HT-29 (cell line): ENCODE measurements at places on chromosomes 12 and 14. TPM values are rescaled to one million over a fixed set of nuclear protein-coding genes. Genes with fewer than 3 reads are reported as not detected.

GRCh38 chr12:15651371-15651770, 137.8 kb downstream of the EPS8 start:
- no peak for DNase-seq

WSCD2 gene
- not detected in 2 replicates for total RNA-seq

GRCh38 chr12:121190523-121191031, 19.4 kb upstream of the P2RX4 start:
- DNase-seq = no peak

SMIM41 gene
- not detected in 2 replicates for total RNA-seq

HOXC10 gene
- 1.7 TPM in 1 of 2 replicates, not detected in the other for total RNA-seq

DNA sequence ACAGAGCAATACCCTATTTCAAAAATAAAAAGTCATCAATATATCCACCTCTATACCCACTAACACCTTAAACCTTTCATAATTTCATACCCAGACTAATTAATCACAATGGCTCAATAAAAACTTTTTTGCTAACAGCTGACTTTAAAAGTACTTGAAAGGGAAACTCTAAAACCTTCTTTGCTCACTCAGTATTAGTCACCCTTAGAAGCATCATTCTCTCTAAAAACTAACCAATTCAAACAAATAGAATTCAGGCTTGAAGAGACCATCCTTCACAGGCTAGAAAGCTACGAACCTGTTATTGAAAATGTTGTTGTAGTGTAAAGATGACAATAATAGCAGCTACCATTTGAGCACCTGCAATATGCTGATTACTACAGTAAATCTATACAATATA, 37.2 kb downstream of the HECTD1 start:
- no peak for DNase-seq

GRCh38 chr14:96274543-96274942, 18.5 kb downstream of the BDKRB1 start:
- no peak for DNase-seq

GRCh38 chr12:33438851-33439586, 600 bp downstream of the SYT10 start:
- no peak for DNase-seq

DNA sequence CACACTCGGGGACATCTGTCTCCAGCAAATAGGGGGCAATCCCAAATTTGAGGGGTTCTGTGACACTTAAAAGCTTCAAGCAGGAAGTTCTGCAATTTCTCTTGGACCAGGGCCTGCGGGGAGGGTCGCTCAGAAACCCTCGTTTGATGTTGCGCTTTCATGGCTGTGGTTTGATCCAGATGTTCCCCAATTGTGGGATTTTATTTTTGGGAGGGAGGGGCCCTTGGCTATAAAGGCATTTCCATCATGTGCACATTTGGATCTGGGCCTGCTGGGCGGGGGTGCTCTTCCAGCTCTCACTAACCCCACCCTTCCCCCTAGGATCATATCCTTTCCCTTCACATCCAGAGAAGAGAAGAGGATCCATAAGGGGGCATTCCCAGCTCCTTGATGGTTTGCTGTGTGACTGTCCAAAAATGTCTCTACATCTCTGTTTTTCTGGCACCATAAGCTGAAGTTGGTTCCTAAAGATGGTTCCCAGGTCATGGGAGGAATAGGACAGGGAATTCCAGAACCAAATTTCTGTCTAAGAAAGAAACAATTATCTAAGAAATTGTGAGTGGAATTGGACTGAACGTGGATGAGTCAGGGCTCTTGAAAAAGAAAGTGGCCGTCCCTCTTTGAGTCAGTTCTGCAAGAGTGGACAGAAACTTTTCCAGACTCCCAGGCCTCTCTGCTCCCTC, 47.2 kb downstream of the SMUG1 start:
- no peak for DNase-seq

GRCh38 chr12:480831-481816, 21.4 kb downstream of the B4GALNT3 start:
- DNase-seq = no peak

GRCh38 chr14:38078393-38078792, 129.3 kb upstream of the SSTR1 start:
- DNase-seq = no peak

- DNase-seq = no peak
These were observed 37.6 kb downstream of the FERMT2 start for GRCh38 chr14:52913271-52913670.

GRCh38 chr12:111677186-111677585, 8.6 kb downstream of the BRAP start:
- DNase-seq = no peak

DNA sequence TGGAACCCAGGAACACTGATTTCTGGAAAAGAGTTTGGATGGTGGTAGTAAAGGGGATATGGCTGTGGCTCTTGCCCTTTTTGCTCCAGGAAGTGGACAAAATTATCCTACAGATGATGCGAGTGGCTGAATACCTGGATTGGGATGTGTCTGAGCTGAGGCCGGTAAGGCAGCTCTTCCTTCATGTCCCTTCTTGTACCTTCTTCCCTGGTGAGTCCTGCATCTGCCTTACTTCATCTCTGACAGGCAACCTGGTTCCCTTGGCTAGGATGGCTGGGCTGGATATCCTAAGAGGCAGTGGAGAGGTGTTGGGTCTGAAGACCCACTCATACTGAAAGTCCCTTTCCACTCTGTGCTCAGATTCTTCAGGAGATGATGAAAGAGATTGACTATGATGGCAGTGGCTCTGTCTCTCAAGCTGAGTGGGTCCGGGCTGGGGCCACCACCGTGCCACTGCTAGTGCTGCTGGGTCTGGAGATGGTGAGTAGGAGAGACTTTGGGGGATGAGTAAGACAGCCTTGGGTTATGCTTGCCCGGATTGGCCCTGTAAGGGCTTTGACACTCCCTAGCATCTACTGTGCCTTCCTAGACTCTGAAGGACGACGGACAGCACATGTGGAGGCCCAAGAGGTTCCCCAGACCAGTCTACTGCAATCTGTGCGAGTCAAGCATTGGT, 8.0 kb downstream of the DGKA start:
- no peak for DNase-seq

ANO4 gene
- not detected in 2 replicates for total RNA-seq

DNA sequence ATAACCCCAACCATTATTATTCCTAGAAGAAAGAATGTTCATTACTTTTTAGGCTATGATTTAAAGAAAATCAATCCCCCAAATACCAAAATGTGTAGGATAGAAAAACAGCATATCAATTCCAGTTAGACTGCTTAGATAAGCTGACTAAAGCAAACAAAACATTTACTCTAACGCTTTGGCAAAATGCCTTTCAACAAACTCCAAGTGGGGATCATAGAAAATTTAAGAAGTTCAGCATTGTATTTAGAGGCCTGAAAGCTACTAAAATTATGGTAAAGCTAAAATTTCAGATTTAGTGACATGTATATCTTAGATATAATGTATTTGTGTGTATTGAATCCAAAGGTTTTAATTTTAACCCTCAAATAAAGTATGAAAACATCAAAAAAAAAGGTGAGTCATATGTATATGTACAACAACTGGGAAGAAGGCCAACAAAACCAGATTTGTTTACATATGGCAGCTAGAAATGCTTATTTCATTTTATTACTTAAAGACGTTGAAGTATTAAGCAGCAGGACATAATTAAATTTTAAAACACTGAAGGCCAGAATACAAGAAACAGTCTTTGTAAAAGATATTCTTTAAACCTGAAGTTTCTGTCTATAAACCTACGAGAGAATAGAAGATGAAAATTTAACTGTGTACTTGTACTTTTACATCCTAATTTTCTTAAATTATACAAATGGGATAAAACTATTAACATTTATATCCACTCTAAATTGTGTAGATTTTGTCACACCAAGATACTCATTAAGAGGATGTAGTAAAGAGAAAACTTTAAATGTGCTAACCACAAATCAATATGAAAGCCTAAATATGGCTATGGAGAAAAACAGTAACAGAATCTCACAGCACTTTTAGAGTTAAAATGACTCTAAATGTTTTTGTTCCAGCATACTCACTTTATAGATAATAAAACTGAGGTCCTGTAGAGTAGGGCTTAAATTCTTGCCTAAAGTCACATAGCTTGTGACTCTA, 71.4 kb downstream of the SLC41A2 start:
- peak; percentile 71 for DNase-seq

KCNMB4 gene
- total RNA-seq = 0.58 and 1.3 TPM in 2 replicates
